ENCODE measurements at places on chromosomes 5 and 9. TPM values are rescaled to one million over a fixed set of nuclear protein-coding genes. Genes with fewer than 3 reads are reported as not detected.

DNA sequence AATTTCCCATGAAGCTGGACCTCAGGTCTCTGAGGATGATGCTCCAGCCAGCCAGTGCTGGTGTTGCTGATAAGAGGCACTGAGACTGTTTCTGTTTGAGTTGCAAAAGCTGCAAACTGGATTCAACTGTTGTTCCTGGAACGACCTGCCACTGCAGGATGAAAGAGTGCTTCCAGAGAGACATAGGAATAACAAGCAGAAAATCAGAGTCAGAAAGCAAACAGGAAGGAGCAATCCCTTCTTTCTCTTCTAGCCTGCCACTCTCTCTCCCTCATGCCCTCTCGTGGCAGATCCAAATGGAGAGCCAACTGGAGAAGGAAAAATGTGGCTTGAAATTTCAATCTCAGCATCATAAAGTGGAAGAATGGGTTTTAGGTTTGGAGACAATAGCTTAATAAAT, 110.4 kb downstream of the STARD4 start:
- H3K36me3 ChIP-seq = no peaks in the 10 kb centered on the region
- H3K27me3 ChIP-seq = no peaks in the 10 kb centered on the region
- no peak overlapping the region for H3K4me3 ChIP-seq
- H3K27ac ChIP-seq = no peak overlapping the region
- no peaks in the 10 kb centered on the region for H3K4me1 ChIP-seq

DNA sequence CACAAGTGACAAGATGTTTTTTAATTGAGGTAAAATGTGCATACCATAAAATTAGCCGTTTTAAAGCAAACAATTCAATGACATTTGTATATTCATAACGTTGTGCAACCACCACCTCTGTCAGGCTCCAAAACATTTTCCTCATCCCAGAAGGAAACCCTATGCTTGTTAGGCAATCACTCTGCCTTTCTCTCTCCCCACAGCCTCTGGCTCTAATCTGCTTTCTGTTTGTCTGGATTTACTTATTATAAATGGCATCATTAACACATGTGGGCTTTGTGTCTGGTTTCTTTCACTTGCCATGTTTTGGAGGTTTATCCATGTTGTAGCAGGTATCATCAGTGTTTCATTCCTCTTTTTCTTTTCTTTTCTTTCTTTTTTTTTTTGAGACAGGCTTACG, 1.4 kb upstream of the N4BP3 start:
- H3K27me3 ChIP-seq = peaks cover 9% of the 10 kb centered on the region
- peaks cover 6% of the 10 kb centered on the region for H3K4me1 ChIP-seq

DNA sequence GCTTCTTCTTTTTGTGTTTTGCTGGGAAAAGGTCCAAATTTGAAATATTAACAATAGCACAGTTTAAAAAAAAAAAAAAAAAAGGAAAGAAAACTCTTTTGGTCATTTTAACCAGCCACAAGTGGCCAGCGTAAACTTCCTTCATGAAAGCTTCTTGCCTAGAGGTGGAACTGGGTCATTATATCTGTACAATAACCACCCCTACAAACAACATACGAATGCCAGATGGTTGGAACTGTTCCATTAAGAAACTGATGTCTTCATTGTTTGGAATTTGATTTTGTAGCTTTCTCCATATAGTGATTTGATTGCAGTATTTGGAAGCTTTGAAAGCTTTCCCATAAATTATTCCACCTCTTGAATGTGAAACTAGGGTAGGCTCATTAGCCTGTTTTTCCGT, 18.3 kb upstream of the LPAR1 start:
- DNase-seq = no peak
- H3K27ac ChIP-seq = no peak overlapping the region
- H3K36me3 ChIP-seq = no peaks in the 10 kb centered on the region
- H3K4me3 ChIP-seq = no peak overlapping the region
- H3K4me1 ChIP-seq = no peaks in the 10 kb centered on the region

TLX3 gene
- total RNA-seq = not detected

DNA sequence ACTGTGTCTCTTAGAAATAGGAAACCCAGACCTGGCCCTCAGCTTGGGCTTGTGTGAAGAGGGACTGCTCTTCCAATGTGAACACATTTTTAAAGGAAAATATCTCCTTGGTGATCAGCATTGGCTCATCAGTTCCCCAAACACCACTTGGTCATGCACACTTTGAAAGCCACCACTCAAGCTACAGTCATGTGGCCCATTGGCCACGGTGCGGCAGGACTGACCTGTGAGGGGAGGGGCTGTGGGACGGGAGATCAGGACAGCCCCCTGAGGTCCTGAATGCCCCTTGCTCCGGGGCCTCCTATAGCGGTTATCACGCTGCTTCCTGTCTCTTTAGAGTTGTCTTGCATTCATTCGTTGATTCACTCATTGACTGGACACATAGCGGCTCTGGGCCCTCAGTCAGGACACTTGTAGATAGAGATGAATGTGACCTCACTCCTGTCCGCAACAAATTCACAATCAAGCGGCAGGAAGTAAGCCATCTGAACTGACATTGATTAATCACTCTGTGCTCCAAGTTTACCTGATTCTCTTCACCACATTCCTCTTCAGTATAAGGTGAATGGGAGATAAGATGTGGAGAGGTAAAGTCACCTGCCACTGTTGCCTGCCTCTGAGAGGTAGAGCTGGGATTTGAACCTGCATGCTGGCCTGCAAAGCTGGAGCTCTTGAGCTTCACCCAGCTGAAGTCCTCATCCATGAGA, 73.1 kb downstream of the COL15A1 start:
- H3K27ac ChIP-seq = no peak overlapping the region
- peaks cover 6% of the 10 kb centered on the region for H3K4me1 ChIP-seq
- no peaks in the 10 kb centered on the region for H3K36me3 ChIP-seq
- H3K27me3 ChIP-seq = no peaks in the 10 kb centered on the region

FOXD4L6 gene
- total RNA-seq = not detected

DNA sequence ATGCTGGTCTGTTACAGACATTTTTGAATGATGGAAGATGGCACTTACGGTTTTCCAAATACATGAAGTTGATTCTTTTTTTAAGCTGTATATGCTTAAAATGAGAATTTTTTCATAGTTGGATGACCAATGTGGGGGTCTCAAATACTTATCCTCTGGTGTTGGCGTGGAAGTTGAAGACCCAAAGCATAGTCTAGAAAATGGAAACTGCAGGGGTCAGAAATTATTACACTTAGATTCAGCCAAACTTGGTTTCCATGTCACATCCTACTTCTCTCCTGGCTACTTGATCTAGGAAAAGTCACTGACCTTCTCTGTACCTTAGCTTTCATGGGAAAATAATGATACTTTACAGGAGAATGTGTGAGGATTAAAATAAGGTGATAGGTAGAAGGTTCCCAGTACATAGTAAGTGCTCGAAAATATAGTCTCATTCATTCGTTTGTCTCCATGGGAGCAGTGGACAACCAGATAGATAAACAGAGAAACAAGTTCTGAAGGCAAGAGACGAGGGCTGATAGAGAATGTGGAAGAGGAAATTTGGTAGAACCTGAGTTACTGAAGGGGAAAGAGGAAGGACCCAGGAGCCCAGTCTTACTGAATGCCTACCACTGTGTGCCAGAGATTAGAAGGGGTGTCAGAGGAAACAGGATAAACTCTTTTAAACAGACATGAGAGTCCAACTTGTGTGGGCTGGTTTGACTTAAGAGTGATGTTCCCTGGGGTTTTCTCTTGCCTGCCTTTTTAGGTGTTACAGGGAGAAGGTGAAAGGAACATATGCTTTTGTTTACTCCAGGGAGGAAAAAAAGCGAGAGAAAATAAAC, 560.3 kb upstream of the KLF4 start:
- no peak for DNase-seq
- no peaks in the 10 kb centered on the region for H3K36me3 ChIP-seq
- no peaks in the 10 kb centered on the region for H3K4me1 ChIP-seq
- H3K27ac ChIP-seq = no peak overlapping the region

- no peak overlapping the region for H3K4me3 ChIP-seq
- H3K27me3 ChIP-seq = no peaks in the 10 kb centered on the region
- H3K36me3 ChIP-seq = no peaks in the 10 kb centered on the region
- no peak overlapping the region for H3K27ac ChIP-seq
- no peak for DNase-seq
- no peaks in the 10 kb centered on the region for H3K4me1 ChIP-seq
Observed at GRCh38 chr9:38003230-38003629, 65.8 kb downstream of the SHB start.

GRCh38 chr5:21910731-21911130, 942.4 kb downstream of the CDH12 start:
- no peak for DNase-seq
- H3K36me3 ChIP-seq = no peaks in the 10 kb centered on the region
- H3K27ac ChIP-seq = no peak overlapping the region
- no peak overlapping the region for H3K4me3 ChIP-seq
- H3K27me3 ChIP-seq = no peaks in the 10 kb centered on the region

DNA sequence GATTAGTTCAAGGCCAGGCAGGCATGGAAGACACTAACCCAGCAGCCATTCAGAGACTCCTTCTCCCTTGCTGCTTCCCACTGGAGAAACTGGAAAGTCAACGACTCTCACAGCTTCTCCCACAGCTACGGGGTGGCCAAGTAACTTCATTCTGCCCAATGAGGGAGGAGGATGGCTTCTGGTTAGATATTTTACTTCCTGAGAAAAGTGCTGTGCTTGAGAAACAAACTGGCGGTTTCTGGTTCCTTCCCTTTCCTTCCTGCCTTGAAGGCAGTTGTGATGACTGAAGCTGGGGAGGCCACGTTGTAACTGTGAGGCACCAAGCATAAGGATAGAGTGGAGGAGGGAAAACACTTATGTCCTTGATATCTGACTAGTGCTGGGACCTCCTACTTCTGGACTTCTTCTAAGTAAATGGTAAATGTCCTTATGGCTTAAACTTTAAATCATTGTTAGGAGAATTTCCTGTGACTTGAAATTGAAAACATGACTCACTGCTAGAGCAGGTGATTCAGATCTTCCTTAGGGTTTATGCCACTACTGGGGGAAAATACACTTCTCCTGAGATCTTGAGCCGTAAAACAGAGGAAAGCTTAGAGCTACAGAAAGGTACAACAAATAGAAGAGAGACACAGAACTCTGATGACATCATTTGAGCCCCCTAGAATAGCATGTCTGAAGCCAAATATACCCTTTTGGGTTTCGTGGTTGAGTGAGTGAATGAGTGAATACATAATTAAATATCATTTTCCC, 3.1 kb upstream of the GNPDA1 start:
- H3K4me3 ChIP-seq = no peak overlapping the region
- H3K4me1 ChIP-seq = peaks cover 2% of the 10 kb centered on the region
- H3K36me3 ChIP-seq = no peaks in the 10 kb centered on the region
- no peaks in the 10 kb centered on the region for H3K27me3 ChIP-seq
- DNase-seq = no peak
- H3K27ac ChIP-seq = no peak overlapping the region

TRIP13 gene
- total RNA-seq = not detected

- no peak overlapping the region for H3K4me3 ChIP-seq
- no peak overlapping the region for H3K27ac ChIP-seq
- H3K27me3 ChIP-seq = no peaks in the 10 kb centered on the region
- no peaks in the 10 kb centered on the region for H3K4me1 ChIP-seq
- DNase-seq = no peak
Observed at GRCh38 chr5:82054004-82054710, 82.3 kb downstream of the ATG10 start.

- no peaks in the 10 kb centered on the region for H3K27me3 ChIP-seq
- H3K27ac ChIP-seq = peak within 1 kb of the TSS; percentile 99
- no peak for DNase-seq
- H3K36me3 ChIP-seq = peaks cover 30% of the 10 kb centered on the region
Observed at GRCh38 chr9:93450945-93451815, at the start of gene FAM120A. FAM120A (plus strand) TSS chr9:93451685; CDS start chr9:93451916, 231 bp downstream.

CXCL14 gene
- 45.3 TPM for total RNA-seq

- no peaks in the 10 kb centered on the region for H3K27me3 ChIP-seq
- no peak overlapping the region for H3K27ac ChIP-seq
- peaks cover 35% of the 10 kb centered on the region for H3K36me3 ChIP-seq
- H3K4me3 ChIP-seq = peak overlapping the region; percentile 80
- H3K4me1 ChIP-seq = peaks cover 4% of the 10 kb centered on the region
Observed at GRCh38 chr5:1801967-1802295, 724 bp downstream of the NDUFS6 start.

DNA sequence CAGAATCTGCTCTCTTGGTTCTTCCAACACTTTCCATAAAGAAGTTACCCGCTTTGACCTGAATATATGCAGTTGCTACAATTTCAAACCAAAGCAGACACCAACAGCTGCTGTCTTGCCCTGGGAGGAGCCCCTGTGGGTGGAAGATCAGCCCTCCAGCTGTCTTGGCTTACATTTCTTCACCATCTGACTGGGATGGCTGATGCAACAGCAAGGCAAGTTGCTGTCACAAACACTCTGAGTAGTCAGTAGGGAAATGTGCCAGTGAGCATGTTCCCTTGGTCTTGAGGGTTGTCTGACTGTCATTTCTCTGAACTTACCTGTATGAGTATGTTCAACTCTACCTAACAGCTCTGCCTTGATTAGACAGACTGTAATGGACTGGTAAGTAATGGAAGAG, 152.9 kb downstream of the SGCD start:
- no peaks in the 10 kb centered on the region for H3K27me3 ChIP-seq
- peaks cover 2% of the 10 kb centered on the region for H3K4me1 ChIP-seq
- H3K4me3 ChIP-seq = no peak overlapping the region
- no peak for DNase-seq
- no peaks in the 10 kb centered on the region for H3K36me3 ChIP-seq

GRCh38 chr5:61649971-61650370, 317.9 kb downstream of the ZSWIM6 start:
- no peaks in the 10 kb centered on the region for H3K36me3 ChIP-seq
- no peak overlapping the region for H3K27ac ChIP-seq
- no peaks in the 10 kb centered on the region for H3K4me1 ChIP-seq

GADD45G gene
- total RNA-seq = 4.6 TPM

DNA sequence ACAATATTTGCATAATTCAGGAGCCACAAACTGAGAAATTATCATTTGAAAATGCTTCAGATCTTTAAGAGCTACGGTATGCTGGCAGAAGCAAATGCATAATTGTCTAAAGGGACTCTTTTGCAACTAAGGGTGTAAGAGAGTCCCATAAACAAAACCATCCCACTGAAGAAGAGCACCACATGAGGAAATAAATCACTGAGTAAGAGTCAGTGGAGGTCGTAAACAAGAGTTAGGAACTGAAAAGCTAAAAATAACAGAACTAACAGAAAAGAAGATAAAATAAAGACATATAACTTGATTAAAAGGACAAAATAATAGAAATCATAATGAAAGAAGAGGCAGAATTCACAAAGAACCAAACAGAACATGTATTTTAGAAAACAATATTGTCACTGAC, 3.5 kb upstream of the SMC2 start:
- no peak for DNase-seq
- H3K4me3 ChIP-seq = no peak overlapping the region
- H3K4me1 ChIP-seq = peaks cover 19% of the 10 kb centered on the region
- no peaks in the 10 kb centered on the region for H3K27me3 ChIP-seq
- H3K36me3 ChIP-seq = no peaks in the 10 kb centered on the region
- no peak overlapping the region for H3K27ac ChIP-seq

DNA sequence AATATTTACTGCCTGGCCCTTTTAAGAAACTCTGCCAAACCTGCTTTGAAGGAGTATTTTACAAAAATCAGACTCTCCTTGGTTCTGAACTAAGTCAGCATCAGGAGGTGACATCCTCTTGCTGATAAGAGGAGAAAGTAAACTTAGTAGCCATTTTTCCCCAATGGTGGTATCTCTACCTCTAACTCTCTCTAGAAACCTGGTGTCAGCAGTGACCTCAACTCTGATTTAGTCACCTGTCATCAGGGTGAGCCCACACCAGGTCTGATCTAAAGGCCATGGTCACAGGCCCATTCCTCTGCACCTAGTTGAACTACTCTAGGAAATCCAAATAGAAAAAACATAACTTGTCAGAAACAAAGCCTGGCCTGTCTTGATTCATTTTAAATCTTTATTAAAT, 4.2 kb downstream of the CARNMT1 start:
- H3K36me3 ChIP-seq = no peaks in the 10 kb centered on the region
- H3K4me3 ChIP-seq = no peak overlapping the region
- H3K27me3 ChIP-seq = no peaks in the 10 kb centered on the region
- no peak overlapping the region for H3K27ac ChIP-seq

Data from ascending aorta (tissue), 2 donors.